ENCODE measurements at places on chromosomes 12 and 14.
A peak's percentile ranks its signal among the peaks of the same experiment; 100 is the strongest.

GRCh38 chr12:59973515-59973914, 377.7 kb downstream of the SLC16A7 start:
- peak; percentile 81 for DNase-seq

- DNase-seq, result no peak
These were observed 221.0 kb downstream of the PTPRO start for GRCh38 chr12:15543347-15543746.

DNA sequence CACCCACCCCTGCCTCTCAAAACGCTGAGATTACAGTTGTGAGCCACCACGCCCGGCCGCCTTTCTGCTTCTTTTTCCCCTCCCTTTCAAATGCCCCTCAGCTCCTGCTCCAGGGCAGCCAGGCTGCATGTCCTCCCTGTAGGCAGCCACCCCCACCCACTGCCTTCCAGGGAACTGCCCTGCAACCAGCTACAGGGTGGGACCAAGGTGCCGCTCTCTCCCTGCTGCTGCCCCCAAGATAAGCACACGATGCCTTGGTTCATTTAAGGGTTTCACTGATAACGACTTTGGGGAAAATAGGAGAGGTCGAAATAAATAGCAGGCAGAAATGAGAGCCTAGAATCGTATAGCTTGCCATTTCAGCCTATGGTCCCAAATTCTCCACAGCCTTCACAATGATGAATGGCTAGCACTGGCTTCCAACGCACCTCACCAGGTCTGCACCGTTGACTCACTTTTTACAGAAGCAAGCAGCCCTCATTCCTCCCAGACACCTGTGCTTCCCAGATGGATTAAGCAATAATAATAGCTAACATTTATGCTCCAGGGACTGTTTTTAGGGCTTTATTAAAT, 40.7 kb downstream of the ATG14 start:
- DNase-seq, result no peak

DNA sequence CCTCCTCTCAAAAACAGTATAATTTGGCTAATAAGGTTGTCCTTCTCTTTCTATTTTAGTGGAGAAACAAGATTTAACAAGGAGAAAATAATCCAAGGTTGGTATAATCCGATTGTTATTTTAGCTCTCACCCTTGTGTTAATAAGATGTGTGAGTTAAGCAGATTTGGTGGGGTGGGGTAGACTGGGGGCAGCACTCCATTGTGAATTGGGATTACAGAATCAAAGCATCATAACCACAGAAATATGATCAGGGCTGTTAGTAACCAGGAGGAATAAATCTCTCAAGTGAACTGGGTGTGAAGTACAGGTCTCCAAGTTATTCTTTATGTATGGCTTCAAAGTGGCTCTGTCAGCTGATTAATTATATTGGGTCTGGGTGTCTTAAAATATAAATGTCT, 10.2 kb downstream of the TIGAR start:
- DNase-seq, result no peak

DNA sequence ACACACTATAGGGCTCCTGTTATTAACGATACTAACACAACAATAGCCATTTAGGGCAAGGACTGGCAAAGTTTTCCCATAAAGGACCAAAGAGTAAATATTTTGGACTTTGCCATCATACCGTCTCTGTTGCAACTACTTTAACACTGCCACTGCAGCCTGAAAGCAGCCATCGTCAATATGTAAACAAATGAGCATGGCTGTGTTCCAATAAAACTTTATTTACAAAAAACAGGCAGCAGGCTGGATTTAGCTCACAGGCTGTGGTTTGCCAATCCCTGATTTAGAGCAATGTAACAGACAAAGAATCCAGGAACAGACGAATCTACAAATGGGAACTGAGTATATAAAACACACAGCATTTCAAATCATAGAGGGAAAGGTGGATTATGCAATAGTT, 84.1 kb downstream of the FRMD6 start:
- DNase-seq, result no peak

DNA sequence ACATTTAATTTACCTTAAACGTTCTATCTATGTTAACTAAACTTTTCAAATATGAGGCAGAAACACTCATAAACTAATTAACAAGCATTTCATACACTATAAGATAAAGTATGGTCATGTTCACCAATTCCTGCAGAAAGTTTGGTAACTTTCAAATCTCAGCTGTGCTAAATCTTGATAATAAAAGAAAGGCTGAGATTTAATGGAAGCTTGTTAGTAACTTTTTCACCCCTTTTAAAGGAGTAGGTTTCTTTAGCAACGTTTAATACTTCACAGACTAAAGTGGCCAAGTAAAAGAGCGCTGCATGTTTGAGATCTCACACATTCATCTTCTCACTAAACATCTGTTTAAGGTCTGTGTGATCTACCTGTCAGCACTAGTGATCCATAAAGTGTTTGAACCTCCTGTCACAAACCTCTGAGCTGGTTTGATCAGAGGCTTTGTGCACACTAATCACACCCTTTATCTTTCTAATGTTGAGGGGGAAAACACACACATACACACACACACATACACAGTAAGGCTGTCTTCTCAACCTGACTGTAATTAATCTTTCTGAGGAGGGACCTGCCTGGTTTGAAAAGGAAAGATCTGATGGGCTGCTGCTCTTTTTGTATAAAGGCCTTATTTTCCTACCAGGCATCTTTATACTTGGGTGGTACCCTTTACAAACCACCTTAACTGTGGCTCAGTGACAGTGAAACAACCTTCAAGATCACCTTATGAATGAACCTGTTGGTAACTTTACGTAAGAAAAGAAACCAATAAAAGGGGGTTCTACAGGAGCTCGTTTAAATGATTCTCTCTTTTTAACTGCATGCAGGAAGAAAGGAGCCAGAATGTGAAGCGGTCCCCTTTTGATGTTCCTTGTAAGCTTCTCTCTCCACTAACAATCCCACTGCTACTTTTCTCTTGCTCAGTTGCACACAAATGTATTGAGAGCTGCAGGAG, 244.2 kb downstream of the SOX5 start:
- no peak for DNase-seq

- no peak for DNase-seq
These were observed 246.4 kb downstream of the RPL10L start for GRCh38 chr14:46404865-46405811.

DNA sequence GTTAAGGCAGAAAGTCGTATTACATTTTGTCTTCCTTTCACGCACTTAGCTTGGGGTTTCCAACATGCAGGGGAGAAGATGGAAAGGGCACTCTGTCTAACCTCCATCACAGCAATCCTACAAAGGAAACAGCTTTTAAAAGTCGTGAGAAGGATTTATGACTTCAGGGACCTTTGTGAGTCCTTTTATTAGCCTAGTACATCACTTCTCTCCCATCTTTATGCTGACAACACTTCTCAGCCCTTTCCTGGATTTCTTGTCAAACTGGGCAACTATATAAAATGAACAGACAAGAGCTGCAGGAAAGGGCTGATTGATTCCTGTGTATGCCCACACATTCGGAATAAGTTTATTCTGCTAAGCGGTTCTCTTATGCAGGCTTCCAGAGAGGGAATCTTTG, 159.0 kb downstream of the DERA start:
- no peak for DNase-seq

GRCh38 chr14:89810101-89810500, 144.4 kb downstream of the EFCAB11 start:
- no peak for DNase-seq

DNA sequence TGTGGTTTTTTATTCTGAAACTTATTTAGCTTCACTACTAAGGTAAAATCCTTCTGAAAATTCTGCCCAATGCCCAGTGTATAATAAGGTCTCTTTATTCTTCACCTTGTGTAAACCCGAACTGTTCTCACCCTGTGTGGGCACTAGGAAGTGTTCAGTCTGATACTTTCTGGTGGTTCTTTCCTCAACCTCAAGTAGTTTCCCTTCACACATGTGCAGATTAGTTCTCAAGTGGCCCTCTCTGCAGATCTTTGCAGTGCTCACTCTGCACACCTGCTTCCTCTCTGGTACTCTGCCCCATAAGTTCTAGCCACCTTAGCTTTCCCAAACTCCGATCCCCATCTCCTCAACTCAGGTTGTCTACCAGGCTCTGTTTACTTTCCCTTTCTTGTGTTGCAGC, 61.6 kb downstream of the RAD51B start:
- no peak for DNase-seq

DNA sequence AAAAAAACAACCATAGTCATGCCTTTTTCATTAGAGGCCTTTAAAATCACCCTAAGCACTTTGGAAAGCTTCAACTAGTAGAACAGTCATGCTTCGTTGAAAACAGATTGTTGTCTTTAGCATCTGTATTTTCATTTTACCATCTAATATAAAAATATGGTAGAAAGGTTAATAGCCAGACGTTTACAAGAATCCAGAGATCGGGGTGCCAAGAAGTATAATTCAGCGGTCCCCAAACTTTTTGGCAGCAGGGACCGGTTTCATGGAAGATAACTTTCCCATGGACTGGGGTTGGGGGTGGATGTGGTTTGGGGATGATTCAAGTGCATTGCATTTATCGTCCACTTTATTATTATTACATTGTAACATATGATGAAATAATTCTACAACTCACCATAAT, 138.4 kb downstream of the GLT1D1 start:
- DNase-seq, result no peak

GRCh38 chr14:106831322-106831720, 1304.9 kb downstream of the TMEM121 start:
- DNase-seq, result no peak

DNA sequence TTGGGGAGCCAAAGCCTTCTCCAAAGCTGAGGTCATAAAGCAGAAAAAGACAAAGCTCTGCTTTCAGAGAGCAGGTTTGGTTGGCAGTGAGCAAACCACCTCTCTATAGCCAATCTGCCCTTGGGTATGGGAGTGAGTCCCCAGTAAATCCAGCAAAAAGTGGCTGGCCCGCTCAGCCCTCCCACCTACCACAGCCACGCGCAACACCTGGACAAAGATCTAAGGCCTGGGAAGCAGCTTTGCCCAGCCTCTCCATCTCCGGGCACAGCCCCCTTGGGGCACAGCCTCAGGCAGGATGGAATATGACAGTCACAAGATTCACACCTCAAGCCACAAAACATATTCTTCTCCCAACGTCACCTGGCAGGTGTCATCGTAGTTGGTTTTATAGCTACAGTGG, 211.7 kb upstream of the EEA1 start:
- no peak for DNase-seq

DNA sequence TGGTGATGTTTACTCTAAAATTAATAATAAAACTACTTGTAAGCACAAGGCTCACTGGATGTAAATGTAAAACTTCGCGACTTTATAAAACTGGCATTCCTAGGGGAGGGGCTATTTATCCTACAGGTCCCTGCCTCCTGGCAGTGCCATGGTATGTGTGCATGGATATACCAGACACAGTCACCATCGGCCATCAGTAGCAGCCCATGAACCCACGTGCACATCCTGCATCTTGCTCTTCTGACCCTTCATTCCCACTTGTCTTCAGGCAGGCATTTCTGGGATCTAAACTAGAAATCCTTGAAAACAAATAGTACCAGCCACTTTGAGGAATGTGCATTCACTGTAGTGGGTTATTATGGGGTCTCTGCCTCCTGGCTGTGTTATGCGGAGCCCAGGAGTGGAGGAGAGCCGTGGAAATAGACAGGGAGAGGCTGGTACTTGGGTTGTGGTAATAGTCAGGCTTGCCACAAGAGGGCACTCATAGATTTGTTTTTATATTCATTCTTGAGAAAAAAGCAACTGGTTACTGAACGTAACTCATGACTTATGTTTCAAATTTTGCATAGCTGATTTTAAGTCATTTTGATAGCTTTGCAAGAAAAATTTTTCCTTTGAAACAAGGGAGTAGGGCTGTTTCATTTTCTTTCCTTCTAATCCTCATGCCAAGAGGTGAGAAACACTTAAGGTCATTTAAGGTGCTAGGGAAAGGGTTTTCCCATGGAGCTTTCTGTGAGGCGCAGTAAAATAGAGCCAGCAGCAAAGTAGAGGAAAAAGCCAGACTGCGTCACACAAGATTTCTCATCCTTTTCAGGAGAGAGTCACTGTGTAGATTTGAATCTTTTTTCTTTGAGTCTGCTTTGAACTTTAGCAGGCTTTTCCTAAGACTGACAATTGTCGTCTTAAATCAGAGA, 17.4 kb upstream of the GALNT16 start:
- DNase-seq, result peak; percentile 72

DNA sequence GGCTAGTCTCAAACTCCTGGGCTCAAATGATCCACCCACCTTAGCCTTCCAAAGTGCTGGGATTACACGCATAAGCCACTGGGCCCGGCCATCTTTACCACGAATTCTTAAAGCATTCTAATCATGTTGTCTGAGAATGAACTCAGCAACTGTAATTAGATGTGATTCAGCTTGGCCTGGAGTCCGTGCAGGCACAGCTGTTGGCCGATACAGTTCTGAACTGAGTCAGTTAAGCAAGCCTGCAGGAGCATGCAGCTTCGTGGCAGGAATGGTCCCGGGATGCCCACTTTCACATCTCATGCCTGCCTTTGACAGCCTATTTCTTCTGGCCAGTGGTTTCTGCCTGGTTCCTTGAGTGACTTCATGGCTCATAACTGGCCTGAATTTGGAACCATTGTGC, 194.1 kb downstream of the ANO6 start:
- DNase-seq, result peak; percentile 58

GRCh38 chr14:77400216-77400615, 23.0 kb downstream of the SAMD15 start:
- no peak for DNase-seq

DNA sequence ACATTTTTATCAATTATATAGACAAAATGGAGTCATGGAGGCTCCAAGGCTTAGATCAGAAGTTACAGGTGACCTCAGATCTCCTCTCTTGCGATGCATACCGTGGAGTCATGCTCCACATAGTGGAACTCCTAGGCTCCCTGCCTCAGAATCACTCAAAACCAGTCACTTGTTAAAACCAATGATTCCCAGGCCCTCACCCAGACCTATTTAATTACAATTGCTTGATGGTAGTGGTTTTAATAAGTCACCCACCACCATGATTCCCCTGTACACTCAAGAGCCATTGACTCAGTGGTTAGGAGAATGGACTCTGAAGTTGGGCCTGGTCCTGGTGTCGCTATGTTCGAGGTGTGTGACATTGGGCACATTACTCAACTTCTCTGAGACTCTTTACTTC, 26.9 kb downstream of the IFNG-AS1 start:
- no peak for DNase-seq

DNA sequence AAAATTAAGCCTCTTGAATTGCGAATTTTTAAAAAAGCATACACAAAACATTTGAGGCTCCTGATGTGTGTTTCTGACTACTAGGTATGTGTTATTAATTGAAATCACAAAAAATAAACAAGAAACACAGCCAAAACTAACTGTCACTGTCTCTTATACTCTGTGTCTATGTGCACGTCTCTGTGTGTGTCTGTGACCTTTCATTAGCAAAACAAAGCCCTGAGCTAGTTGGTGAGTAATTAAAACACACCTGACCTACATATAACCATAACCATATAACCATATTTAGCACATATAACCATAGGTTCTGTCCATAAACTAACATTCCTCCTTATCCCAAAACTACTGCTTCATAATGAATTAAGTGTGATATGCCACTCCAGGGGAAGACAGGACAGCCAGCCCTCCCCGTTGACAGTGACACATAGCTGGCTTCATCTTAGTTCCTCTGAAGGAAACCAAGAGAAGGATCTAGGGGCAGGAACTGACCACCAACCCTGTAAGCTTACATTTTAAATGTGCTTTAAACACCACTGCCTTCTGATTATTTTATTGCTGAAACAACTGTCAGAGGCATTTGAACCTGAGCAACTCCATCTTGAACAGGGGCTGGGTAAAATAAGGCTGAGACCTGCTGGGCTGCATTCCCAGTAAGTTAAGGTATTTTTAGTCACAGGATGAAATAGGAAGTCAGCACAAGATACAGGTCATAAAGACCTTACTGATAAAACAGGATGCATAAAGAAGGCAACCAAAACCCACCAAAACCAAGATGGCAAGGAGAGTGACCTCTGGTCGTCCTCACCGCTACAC, 106.7 kb downstream of the PPP2R5E start:
- DNase-seq, result no peak

GRCh38 chr12:88418856-88419497, 161.3 kb downstream of the KITLG start:
- DNase-seq, result peak; percentile 83

Data from iris pigment epithelial cell (primary cell).